ENCODE measurements at places on chromosomes 7 and 10.

DNA sequence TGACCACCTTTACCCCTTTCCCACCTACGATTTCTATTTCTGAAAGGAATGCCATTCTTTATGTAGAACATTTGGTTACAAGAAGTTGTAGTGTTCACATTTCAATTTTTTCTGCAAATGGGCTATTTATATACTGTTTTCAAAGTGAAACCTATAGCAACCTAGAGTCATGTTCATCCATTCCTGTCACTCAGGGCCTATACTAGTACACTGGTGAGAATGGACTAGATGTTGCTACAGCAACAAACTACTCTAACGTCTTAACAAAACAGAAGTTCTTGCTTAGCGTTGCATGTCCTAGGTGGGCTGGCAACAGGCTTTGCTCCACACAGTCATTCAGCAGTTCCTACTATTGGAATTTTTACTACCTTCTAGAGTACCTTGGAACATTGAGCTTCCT, 16.3 kb downstream of the CASD1 start:
- no peak for DNase-seq

GRCh38 chr10:100506596-100507356, 12.9 kb downstream of the SEC31B start:
- DNase-seq: no peak

- DNase-seq: no peak
These were observed 215.7 kb downstream of the USP6NL start for GRCh38 chr10:11395581-11396310.

DNA sequence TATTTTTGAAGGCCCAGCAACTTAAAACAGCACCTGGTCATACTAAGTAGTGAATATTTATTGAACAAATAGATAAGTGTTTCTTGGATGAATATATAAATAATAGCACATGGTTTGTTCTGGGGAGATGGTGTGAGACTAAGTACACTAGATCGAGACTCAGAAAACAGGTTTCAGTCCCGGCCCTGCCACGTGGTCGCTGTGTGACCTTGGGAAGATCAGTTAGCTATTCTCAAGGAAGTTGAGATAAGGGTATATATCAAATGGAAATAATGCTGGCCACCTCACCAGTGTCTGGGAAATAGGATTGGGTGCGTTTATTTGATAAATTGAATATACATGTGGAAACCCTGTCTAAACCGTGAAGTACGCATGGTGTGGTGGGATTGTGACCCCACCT, 354.6 kb downstream of the SDK1 start:
- DNase-seq: no peak

- no peak for DNase-seq
These were observed 28.5 kb downstream of the ZMIZ1 start for GRCh38 chr10:79097021-79097872.

GRCh38 chr10:133235932-133236331, 1.7 kb upstream of the VENTX start:
- DNase-seq: no peak

DNA sequence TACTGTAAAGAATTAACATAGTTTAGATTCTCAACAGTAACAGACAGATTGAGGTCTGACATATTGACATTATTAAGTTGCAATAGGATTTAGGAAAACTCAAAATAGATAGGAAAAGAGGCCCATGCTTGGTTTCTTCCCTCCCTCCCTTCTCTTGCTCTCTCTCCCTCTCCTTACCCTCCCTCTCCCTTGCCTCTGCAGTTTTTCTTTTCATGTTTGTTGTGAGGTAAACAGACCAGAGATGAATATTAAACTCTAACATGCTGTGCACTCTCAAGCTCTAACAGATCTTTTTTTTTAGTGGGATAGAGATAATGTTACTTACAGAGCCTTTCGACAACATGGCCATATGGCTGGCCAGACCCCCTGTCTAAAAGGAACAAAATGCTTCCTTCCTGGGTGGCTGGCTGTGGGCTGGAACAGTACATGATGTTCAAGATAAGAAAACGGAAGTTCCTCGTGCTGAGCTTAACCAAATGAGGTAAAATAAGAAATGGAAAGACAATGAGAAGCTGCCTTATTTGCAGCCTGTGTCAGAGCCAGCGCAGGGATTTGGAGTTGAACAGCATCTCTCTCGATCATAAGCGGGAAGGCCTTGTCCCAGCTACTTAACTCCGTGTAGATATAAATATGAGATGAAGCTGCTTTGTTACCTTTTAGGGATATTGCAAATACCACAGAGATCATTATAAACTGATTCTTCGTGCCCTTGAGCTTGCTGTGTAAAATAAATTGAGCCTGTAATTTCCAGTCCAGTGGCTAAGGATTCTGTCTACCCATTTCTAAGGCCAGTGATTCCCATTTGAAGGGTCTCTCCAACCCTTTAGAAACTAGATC, 391.9 kb upstream of the NPVF start:
- DNase-seq: no peak

- DNase-seq: no peak
These were observed 12.1 kb upstream of the NPVF start for GRCh38 chr7:25240340-25240739.

DNA sequence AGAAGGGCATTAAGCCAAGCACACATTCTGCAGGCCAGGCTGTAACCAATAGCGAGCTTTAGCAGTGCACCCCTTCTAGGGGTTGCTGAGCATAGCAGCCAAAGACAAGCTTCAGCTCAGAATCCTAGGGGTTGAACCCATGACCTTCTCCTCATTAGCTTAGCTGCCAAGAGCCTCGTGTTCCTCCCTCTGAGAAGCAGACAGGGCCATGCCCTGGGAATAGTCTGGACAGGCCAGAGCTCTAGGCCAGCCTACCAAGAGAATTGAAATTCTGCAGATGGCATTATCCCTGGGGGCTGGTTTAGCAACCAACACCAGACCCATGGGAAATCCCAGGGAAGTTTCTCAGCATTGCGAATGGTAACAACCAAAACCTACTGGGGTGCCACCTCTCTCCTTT, 77.2 kb downstream of the PLXNA4 start:
- DNase-seq: no peak

DNA sequence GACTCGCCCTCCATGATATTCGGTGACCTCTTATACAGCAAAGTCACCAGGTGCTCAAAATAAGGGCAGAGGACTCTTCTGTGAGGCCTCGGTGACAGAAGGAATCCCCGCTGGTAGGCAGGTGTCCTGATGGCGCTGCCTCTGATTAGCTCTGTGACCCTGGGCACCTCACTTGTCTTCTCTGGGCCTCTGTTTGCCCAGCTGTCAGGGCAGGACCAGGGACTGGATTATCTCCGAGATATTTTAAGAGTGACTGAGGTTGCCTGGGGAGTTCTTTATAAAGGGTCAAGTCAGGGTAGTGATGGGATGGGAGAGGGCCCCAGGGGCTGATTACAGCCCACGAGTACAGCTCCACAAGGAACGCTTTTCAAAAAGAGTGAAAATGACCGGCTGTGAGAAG, 70.9 kb upstream of the SAMD8 start:
- no peak for DNase-seq

DNA sequence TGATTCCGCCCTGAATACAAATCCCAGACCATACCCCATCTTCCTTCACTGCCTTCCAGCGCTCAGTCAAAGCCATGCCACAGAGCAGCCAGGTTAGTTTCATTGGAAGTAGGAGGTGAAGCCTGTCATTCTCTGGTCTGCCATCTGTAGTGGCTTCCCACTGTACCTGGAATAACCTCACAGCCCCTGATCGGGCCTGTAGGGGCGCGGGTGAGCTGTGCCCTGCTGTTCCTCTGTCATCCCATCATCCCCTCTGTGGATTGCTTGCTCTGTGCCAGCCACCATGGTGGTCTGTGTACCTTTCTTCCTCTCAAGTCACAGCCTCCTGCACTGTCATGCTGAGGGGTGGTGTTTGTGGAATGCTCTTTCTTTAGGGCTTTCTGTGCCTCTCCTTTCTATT, 155.1 kb downstream of the ZNF22 start:
- DNase-seq: no peak

Measured in activated CD4-positive, alpha-beta T cell treated with anti-CD3 and anti-CD28 coated beads for 4 hours (primary cell).